ENCODE measurements at places on chromosomes 1 and 21. TPM values are rescaled to one million over a fixed set of nuclear protein-coding genes. Genes with fewer than 3 reads are reported as not detected.

DNA sequence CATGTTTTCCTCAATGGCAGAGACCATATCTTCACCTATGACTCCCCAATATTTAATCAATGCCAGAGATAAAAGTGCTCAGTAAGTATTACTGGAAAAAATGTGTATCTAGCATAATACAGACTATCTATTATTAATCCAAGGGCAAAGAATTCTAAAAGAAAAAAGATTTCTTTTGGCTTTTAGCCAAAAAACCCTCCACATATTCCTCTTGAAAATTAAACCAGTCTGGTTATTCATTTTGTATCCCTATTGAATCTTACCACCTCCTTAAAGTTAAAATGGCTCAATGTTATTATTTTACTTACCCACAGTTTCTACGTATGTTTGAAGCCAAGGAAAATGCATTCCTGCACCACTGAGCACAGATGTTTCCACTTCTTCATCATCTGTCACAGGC, 1.6 kb downstream of the TAF1A start:
- DNase-seq, result no peak

- DNase-seq, result no peak
Measured at GRCh38 chr1:231059566-231060193, 19.6 kb upstream of the FAM89A start.

DNA sequence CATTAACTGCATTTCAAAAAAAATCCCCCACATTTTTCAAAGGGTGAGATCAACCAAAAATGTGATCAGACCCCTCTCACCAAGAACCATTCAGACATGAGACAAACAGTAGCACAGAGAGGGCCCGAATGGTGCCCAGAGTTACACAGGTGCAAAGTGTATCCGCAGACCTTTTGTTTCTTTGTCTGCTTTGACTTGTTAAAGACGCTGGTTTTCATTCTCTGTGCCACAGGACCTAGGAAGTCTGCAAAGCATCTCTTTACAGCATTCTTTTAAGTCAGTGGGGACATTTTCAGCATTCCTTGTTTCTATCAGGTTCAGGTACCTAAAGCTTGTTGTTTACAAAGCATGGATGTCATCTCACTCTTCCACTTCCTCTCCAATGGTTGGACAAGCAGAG, 87.2 kb upstream of the MAP1LC3C start:
- no peak for DNase-seq

DNA sequence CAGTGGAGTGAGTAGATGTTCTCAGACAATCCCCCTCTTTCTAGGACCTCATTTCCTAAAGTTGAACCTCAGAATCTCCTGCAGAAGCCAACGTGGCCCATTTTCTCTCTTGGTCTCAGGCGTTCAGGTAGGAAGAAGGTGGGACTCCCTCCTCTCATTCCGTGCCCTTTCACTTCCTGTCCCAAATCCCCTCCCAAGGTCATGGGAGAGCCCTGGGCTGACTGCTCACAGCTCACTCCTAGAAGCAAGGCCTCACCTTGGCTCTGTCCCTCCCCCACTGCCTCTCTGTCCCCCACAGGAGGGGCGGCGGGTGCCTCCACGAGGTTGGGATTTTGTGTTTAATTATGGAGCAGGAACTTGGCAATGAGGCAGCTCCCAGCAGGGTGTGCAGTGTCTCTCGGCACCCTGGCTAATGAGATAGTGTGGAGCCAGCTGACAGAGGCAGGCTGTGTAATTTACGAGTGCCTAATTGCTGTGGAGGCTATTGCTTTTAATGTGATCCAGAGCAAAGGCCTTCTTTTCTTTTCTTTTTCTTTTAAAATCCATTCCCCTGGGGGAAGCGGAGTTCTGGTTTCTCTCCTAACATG, 9.1 kb upstream of the CDK18 start:
- DNase-seq, result no peak

DNA sequence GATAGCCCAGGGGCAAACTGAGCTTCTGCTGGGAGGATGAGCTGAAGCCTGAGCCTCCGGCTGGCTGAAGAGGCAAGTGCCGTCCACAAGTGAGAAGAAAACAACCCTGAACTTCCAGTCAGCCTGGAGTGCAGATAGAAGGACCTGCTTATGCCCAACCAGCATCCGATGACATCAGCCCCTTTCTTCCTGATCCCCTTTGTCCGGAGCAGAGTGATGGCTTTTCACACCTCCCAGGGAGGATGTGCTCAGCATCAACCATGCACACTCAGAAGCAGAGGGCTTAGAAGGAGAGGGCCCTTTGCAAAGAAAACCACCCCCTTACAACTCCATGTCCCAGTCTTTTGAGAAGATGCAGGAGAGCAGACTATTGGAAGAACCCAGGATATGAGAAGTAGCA, 23.7 kb upstream of the REG4 start:
- DNase-seq, result no peak

DNA sequence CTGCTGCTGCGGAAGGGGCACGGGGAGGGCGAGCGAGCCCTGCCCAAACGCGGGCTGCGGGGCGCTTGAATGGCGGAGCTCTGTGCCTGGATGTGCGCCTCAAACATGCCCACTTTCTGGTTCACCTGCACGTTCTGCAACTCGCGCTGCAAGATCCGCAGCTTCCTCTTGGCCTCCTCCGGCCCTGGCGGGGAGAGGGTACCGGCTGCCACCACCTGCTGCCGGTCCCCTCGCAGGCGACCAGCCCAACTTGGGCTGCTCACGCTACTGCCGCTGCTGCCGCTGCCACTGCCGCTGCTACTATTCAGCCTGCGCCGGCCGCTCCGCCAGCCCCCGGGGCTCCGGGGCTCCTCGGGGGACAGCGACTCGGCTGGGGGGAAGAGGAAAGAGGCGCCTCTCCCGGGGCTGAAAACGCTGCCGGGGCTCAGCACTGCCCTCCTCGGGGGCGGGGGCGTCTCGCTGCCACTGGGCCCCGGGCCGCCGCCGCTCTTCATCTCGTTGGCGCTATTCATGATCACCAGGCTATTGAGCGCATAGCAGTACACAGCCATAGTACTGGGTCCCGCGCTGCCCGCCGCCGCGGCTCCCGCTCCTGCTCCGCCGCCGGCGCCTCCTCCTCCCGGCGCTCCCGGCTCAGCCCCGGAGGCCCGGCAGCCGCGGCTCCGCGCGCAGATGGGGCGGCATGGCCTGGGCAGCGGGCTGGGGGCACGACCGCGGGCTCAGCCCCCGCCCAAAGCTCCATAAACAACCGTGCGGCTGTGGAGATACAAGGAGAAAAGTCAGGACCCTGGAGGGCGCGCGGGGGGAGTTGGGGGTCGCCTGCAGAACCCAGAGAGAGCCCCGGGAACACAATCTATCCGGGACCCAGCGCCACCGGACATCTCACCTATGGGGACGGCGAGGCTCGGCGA, 1.9 kb downstream of the ITPKB start:
- peak; percentile 74 for DNase-seq

DNA sequence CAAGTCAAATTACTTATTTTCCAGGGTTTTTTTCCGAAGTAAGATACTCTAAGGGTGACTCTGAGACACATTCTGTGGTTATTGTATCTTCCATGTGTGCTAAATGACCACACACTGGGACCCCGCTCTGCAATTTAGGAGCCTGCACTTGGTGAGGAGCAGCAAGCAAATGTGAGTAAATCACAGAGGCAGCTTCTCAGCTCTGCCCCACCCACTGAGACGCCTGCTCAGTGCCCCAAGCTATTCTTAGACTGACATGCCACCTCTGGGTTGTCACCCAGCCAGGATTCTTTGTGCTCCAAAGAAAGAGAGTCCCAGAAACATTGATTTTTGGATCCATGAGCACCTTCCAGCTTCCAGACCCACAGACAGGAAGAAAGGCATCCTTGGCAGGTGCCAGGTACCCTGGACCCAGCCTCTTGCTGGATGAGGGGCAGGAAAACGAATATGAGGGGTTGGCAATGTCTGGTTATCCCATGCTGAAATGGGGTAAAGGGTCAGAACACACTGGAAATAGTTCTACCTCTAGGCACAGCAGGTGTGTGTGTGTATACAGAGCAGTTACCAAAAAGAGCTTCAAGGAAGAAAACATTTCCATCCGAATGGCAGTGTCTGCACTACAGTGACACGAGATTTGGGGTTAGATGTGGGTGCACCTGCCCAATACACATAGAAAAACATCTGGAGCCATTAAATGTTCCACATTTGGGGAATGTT, 41.2 kb downstream of the TNR start:
- DNase-seq, result no peak

The B3GALT2 gene
- total RNA-seq, result 6.8 TPM

The EXO1 gene
- total RNA-seq, result 0.32 TPM

All from upper lobe of right lung (tissue), 1 donor.